Right lobe of liver (tissue), 6 donors: ENCODE measurements at places on chromosomes 12 and 14. TPM values are rescaled to one million over a fixed set of nuclear protein-coding genes. Genes with fewer than 3 reads are reported as not detected.

DNA sequence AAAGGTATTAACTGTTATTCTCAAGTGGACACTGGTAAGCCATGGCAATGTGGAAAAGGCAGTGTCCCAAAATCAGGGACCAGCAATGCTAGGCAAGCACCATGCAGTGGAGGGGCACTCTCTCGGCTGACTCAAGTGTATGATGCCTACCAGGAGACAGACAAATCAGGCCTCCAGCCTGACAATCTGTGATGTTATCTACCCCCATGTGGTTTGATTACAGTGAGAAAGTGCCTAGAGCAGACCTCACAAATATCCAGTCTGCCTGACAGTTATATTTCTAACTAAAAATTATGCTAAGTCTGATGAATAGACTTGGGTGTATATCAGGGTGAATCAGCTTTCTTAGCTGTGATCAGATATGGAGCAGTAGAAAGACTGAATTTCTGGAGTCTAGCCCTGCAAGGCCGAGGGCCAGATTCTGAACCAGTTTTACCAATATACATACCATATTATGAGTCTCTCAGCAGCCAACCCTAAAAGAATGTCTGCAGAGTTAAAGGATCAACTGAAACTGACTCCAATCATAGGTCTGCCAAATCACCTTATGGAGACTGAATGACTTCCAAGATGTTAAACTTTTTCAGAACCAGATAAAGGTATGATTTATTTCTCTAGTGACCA is 3.2 kb downstream of the PLBD1 start:
- no peak for DNase-seq
- H3K4me3 ChIP-seq = no peak overlapping the region
- no peaks in the 10 kb centered on the region for H3K27me3 ChIP-seq
- no peak overlapping the region for H3K27ac ChIP-seq

DNA sequence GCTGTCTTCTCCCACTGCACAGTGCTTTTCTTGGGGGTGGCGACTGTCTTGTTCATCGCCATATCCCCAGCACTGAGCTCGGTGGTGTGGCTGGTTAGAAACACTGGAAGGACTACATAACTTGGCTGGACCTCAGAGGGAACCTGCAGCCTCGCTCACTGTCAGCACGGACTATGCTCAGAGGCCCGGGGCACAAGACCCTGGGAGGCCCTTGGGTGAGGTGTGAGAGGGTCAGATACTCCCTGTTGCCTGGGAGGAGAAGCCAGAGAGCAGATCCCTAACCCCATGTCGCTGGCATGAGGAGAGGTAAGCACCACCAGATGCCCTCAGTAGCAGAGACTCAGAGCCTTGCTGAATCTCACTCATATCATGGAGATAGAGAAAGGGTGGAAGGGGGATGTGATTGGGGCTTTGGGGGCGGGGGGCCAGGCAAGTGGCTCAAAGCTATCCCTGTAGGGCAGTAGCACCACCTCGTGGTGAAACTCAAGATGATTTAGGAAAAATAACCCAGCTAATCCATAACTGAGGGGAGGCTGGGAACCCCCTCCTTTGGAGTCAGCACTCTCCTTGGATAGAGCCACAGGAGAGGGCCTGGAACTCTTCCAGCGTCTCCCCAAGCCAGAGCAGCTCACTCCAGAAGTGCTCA is 18.7 kb upstream of the HDAC7 start:
- DNase-seq = no peak
- no peak overlapping the region for H3K27ac ChIP-seq
- no peaks in the 10 kb centered on the region for H3K36me3 ChIP-seq
- H3K4me3 ChIP-seq = no peak overlapping the region

- H3K27me3 ChIP-seq = no peaks in the 10 kb centered on the region
- peak; percentile 88 for DNase-seq
- no peak overlapping the region for H3K27ac ChIP-seq
- no peak overlapping the region for H3K4me3 ChIP-seq
- H3K4me1 ChIP-seq = no peaks in the 10 kb centered on the region
These were observed 55.5 kb downstream of the PPM1A start for GRCh38 chr14:60304509-60304908.

GRCh38 chr12:48104531-48104930 is 1.3 kb downstream of the SENP1 start:
- no peak overlapping the region for H3K4me3 ChIP-seq
- no peaks in the 10 kb centered on the region for H3K27me3 ChIP-seq
- no peaks in the 10 kb centered on the region for H3K36me3 ChIP-seq
- no peak overlapping the region for H3K27ac ChIP-seq

DNA sequence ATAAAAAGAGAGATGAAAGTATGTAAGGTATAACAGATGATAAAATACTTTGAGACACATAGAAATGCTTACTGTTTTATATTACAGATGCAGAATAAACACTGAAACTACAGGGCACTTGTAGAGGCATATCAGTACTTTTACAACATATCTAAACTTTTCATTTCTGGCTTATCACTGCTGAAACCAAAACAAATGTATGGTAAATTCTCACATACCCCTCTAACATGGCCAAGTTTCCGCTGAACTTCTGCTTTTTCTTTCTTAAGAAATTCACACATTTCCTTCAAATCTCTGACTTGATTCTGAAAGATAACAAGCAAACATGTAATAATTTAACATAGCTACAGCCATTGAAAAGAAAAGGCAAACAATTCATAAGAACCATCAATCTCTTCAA is 33.3 kb upstream of the C12orf50 start:
- H3K36me3 ChIP-seq = no peaks in the 10 kb centered on the region
- H3K27ac ChIP-seq = no peak overlapping the region

DNA sequence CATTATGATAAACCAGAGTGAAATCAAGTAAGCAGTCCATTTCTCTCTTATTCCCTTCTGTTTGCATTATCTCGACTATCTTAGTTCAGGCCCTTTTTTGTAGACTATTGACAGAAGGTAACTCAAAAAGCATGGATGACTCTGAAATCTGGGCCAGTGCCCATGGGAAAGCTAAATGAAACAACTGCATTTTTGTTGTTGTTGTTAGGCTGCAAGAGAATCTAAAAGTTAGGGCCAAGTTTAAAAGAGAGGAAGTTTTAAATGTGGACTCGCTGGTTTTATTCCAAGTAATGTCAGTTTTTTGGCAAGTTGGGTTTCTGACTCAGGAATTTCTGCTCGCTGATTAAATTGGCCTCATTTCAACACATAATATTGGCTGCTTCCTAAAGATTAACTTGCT is 201.1 kb downstream of the PIK3C2G start:
- no peak overlapping the region for H3K4me3 ChIP-seq
- peaks cover 3% of the 10 kb centered on the region for H3K4me1 ChIP-seq
- no peak overlapping the region for H3K27ac ChIP-seq
- no peaks in the 10 kb centered on the region for H3K36me3 ChIP-seq
- no peaks in the 10 kb centered on the region for H3K27me3 ChIP-seq

- H3K27me3 ChIP-seq = no peaks in the 10 kb centered on the region
- H3K4me1 ChIP-seq = no peaks in the 10 kb centered on the region
- H3K27ac ChIP-seq = no peak overlapping the region
- no peak overlapping the region for H3K4me3 ChIP-seq
- no peaks in the 10 kb centered on the region for H3K36me3 ChIP-seq
These were observed 104.3 kb downstream of the DUSP6 start for GRCh38 chr12:89247967-89248366.

GRCh38 chr14:55535516-55536203 is 44.3 kb upstream of the KTN1 start:
- no peaks in the 10 kb centered on the region for H3K4me1 ChIP-seq
- H3K4me3 ChIP-seq = no peak overlapping the region
- no peaks in the 10 kb centered on the region for H3K36me3 ChIP-seq
- H3K27ac ChIP-seq = no peak overlapping the region
- H3K27me3 ChIP-seq = no peaks in the 10 kb centered on the region

DNA sequence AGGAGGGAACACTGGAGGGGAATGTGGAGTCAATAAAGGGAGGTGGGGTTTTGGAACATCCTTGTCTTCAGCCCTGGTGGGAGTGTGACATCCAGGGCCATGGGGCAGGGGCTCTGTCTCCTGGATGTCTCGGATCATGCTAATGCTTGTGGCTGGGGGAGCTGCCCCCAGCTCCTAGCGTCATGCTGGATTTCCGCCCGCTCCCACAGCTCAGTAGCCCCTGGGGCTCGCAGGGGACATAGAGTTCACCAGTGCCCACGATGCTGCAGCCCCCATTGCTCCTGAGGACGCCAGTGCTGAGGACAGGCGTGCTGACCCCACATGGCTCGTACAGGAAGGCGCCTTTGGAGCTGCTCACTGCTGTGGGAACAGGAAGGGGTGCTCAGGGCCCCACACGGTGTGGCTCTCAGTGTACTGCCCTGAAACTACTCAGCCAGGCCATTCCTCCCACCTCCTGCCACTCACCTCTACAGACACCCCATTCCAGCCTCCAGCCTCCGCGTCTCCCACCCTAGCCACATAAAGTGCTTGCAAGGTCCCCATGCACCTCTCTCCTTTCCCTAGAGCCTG is 9.5 kb upstream of the KRT84 start:
- no peak overlapping the region for H3K4me3 ChIP-seq
- no peak overlapping the region for H3K27ac ChIP-seq
- H3K27me3 ChIP-seq = no peaks in the 10 kb centered on the region
- no peaks in the 10 kb centered on the region for H3K4me1 ChIP-seq
- no peak for DNase-seq

DNA sequence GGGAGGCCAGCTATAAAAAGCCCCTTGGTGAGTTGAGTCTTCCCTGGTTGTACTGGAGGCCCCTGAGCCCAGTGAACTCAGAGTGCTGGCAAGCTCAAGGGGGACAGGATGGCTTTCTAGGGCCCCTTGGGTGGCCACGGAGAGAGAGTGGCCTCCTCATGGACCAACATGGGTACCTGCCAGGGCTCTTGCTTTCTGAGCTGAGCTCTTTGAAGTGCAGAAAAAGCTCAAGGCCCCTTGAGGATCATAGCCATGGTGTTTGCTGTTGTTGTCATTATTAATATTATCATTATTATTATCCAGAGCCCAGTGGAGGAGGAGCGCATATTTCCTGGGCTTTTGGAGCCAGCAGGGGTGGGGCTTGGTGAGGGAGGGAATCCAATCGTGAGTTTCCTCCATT is 6.7 kb downstream of the RNFT2 start:
- no peaks in the 10 kb centered on the region for H3K4me1 ChIP-seq
- no peak for DNase-seq
- H3K36me3 ChIP-seq = no peaks in the 10 kb centered on the region
- H3K4me3 ChIP-seq = no peak overlapping the region
- no peaks in the 10 kb centered on the region for H3K27me3 ChIP-seq
- no peak overlapping the region for H3K27ac ChIP-seq

- H3K27ac ChIP-seq = peak overlapping the region; percentile 71
- H3K36me3 ChIP-seq = peaks cover 23% of the 10 kb centered on the region
- no peaks in the 10 kb centered on the region for H3K4me1 ChIP-seq
- H3K4me3 ChIP-seq = no peak overlapping the region
- no peaks in the 10 kb centered on the region for H3K27me3 ChIP-seq
- peak; percentile 72 for DNase-seq
These were observed 176.3 kb downstream of the ESR2 start for GRCh38 chr14:64117671-64118402.

- no peaks in the 10 kb centered on the region for H3K4me1 ChIP-seq
- H3K36me3 ChIP-seq = no peaks in the 10 kb centered on the region
These were observed 281.5 kb downstream of the TMEM117 start for GRCh38 chr12:44117337-44117736.

GRCh38 chr12:122318607-122319605 is 52.6 kb upstream of the VPS33A start:
- H3K4me1 ChIP-seq = no peaks in the 10 kb centered on the region
- H3K27ac ChIP-seq = no peak overlapping the region
- no peak for DNase-seq
- no peak overlapping the region for H3K4me3 ChIP-seq

- peaks cover 49% of the 10 kb centered on the region for H3K4me1 ChIP-seq
- peak overlapping the region; percentile 96 for H3K4me3 ChIP-seq
- no peaks in the 10 kb centered on the region for H3K36me3 ChIP-seq
- peak overlapping the region; percentile 70 for H3K27ac ChIP-seq
- no peaks in the 10 kb centered on the region for H3K27me3 ChIP-seq
These were observed 811 bp upstream of the INF2 start for GRCh38 chr14:104688505-104689108.

GRCh38 chr12:29509503-29509902 is 12.0 kb upstream of the OVCH1 start:
- H3K27me3 ChIP-seq = no peaks in the 10 kb centered on the region
- H3K36me3 ChIP-seq = no peaks in the 10 kb centered on the region
- no peak for DNase-seq

DNA sequence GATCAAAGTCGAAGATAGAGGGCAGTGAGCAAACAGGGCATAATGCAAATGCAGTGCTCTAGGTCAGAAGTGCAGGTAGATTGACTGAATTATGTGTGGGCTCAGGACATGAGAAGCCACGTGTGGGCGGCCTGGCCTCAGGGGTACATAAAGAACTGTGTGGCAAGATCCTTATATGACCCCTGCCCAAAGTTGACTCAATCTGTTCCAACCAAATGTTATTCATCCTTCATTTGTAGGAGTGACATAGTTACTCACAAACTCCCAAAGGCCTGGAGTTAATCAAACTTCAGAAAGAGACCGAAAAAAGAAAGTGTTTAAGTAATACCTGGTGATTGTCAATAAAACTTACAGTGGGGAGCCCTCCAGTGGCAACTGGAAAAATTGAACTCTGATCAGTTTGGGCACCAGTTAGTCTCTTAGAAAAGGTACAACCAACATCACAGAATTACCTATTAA is 150.4 kb upstream of the FAR2 start:
- DNase-seq = no peak
- H3K4me3 ChIP-seq = no peak overlapping the region
- no peak overlapping the region for H3K27ac ChIP-seq
- H3K36me3 ChIP-seq = no peaks in the 10 kb centered on the region
- no peaks in the 10 kb centered on the region for H3K27me3 ChIP-seq
- H3K4me1 ChIP-seq = peaks cover 6% of the 10 kb centered on the region

- H3K36me3 ChIP-seq = no peaks in the 10 kb centered on the region
- H3K27me3 ChIP-seq = no peaks in the 10 kb centered on the region
- no peaks in the 10 kb centered on the region for H3K4me1 ChIP-seq
These were observed 33.8 kb downstream of the TOGARAM1 start for GRCh38 chr14:44995770-44996294.

DNA sequence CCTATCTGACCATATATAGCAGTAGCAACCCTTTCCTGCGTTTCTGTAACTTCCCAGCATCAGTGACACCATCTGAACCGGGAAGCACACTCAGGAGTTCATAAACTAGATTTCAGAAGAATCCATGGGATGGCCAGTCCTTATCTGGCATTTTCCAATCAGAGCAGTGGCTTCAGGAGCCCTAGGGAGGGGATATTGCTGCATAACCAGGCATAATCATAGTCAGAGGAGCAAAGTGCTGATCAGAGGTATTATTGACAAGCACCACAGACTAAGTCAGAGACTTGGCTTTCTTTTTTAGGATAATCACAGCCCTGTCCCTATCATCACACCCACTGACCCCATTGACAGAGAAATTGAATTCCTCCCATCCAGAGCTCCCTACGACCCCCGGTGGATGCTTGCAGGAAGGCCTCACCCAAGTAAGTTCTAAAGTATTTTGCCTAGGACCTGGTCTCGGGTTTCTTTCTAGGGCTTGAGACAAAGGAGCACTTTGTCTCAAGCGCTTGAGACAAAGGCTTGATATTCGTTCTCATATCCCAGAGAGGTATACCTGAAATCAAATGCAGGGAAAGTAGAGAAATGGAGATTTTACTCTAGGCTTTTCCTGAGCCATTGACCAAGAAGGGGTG is 55.1 kb downstream of the FOXN4 start:
- no peak overlapping the region for H3K27ac ChIP-seq
- H3K4me1 ChIP-seq = no peaks in the 10 kb centered on the region
- peaks cover 23% of the 10 kb centered on the region for H3K36me3 ChIP-seq

The SLC5A8 gene
- not detected for total RNA-seq

The RPS6KA5 gene
- total RNA-seq = 1.1 TPM

The LTBR gene
- 83.8 TPM for total RNA-seq

The GPR68 gene
- total RNA-seq = not detected

The MDP1 gene
- 3.7 TPM for total RNA-seq

The IAPP gene
- not detected for total RNA-seq
